NCI-H524 (cell line): ENCODE measurements at places on chromosomes 3 and 15.

DNA sequence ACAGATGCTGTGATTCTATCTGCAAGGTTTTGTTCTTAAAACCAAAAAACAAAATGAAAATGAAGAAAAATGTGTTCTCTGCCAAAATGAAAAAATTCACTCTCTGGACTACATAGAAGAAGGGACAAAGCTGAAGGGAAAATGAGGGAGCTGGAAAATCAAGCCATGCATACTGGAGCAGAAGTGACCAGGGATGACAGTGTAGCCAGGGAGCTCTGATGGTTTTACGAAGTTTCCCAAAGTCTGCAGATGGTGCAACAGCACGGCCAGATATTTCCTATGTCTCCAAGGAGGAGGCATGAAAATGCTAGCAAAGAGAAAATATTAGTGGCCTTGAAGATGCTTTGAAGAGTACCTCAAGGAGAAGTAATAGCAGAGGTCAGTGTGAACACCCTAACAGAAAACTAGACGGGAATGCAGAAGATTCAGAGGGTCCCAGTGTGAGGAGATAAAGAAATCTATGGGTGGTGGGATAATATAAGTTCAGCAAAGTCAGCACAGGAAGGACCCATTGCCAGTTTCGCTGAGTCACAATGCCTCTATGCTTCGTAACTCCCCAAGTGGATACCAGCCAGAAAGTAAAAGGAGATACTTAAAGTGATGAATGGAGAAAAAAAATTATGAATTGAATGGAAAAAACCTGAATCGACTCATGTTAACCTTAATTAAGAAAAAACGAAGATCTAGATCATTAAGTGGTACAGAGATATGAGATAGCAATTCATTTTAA is 39.0 kb upstream of the POMGNT2 start:
- DNase-seq, result no peak

DNA sequence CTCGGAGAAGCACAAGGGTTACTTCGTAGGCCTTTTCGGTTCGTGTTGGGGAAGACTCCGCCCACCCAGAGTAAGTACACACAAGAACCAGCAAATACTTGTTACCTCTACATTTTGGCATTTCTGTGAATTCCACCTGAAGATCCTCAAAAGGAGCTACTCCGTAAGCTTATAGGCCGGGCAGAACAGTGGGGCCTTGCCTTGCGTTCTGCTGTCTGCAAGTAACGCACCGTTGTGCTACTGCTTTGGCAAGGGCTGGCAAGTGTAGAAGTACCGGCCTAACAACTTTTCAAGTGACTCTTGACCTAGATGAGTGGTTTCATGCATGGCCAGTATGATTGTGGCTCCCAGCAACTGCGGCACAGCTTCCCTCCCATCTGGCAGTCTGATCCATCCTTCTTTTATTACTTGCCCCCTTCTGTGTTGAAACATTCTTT is 6.4 kb upstream of the DNAAF4 start:
- peak; percentile 14 for DNase-seq

DNA sequence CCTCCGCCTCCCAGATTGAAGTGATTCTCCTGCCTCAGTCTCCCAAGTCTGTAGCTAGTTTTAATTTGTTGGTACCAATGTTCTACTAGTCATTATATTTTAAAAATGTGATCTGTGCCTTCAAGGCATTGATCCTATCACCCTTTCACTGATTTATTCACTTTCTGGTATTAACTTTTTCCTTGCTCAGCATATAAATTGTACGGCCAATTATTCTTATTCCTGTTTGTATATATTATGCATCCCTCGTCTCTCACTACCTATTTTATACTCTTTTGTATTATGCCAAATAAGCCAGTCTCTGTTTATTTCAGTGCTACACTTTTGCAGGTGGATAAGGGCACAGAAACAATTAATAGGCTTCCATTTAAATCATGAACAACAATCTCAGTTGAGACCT is 620.2 kb upstream of the BCHE start:
- DNase-seq, result no peak

GRCh38 chr3:156175570-156175969 is 55.2 kb downstream of the KCNAB1 start:
- DNase-seq, result no peak

DNA sequence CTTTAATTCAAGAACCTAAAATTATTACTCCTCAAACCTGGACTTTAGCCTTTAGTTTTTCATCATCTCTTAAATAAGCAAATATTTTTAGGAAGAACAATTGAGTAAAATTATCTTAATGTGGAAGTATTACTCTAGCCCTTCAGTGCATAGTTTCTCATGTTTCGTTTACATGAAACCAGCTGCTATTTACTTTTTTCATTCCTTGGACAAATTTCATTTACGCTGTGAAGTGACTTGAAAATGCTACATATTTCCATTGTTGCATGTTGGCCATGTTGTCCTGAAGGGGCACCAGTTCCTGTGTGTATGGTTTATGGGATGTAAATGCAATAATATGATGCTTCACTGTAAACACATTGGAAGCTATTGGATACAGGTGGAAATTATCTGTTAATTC is 49.9 kb downstream of the SLC25A26 start:
- no peak for DNase-seq

- no peak for DNase-seq
Measured at GRCh38 chr3:21654662-21655061, 96.3 kb downstream of the ZNF385D start.

- no peak for DNase-seq
Measured at GRCh38 chr15:29142129-29142747, 127.4 kb downstream of the NSMCE3 start.

DNA sequence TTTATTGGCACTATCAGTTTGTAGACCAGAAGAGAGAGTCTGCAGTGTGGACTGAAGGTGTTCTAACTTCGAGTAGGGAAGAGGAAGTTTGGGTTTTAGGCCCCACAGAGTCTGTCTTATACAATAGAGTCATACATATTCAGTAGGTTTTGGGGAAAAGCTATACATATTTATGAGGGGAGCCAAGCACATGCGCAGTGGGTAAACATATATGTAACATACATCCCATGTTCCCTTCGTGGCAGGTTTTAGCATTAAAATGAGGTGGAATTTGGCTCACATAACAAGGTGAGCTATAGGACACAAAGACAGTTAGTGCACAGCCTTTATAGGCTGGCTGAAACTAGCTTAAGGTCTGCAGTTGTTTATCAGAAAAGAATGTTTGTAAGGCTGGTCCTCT is 4.9 kb downstream of the GALK2 start:
- no peak for DNase-seq

DNA sequence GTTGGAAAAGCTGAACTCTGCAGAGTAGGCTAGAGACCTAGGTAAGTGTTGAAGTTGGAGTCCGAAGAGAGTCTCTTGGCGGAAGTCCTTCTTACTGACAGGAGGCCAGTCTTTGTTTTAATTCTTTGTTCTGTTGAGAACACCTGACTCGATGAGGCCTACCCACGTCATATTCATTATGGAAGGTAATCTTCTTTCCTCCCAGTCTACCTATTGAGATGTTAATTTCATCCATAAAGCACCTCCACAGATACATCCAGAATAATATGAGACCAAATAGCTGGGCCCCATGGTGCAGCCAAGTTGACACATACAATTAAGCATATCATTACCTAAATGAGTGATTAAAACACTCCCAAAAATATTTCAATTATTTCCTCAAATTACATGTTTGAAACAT is 515.5 kb downstream of the CADM2 start:
- DNase-seq, result no peak

DNA sequence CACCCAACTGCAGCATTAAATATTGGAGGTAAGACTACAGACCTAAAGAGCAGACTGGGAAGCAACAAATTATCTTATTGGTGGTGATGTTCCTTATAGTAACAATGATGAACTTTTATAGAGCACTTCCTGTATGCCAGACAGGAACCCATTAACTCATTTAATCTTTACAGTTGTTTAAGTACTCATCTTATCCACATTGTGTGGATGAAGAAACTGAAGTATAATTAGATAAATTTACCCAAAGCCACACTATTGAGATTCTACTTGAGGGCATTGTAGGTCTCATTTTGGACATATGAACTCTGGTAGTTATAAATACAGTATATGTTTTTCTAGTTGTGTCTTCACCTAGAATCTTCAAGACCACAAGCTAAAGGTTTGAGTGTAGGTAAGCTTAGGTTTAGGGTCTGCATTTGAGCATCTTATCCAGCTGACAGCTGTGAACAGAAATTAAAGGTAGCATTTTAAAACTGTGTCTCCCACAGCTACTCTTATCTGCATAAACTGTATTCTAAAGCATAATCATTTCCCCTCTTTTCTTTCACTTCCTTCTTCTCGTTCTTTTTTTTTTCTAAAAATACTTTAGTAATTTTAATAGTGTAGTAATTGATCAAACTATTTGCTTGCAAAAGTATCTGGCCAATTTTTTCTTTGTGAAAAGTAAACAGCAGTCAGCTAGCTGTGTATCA is 138.2 kb downstream of the UBE2E2 start:
- DNase-seq, result no peak

DNA sequence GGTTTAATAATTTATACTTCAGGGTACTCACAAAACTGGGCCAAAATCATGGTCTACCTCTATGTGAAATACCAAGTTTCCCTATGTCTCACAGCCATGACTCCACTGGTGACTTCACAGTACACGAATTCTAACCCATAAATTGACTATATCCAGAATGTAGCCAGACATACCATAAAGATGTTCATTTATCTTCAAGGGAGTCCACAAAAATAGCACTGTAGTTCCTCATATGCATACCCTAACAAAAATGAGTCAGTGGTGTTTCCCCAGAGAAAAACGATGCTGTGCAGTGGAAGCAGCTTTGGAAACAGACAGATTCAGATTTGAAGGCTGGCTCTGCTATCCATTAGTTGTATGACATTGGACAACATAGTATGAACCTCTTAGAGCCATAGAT is 438.8 kb downstream of the FHIT start:
- DNase-seq, result no peak

GRCh38 chr15:69939513-69940440 is 157.9 kb downstream of the TLE3 start:
- no peak for DNase-seq

- peak; percentile 63 for DNase-seq
Measured at GRCh38 chr3:38247366-38248035, 18.1 kb upstream of the SLC22A13 start.
